ENCODE measurements at places on chromosomes 13 and 19. TPM values are rescaled to one million over a fixed set of nuclear protein-coding genes. Genes with fewer than 3 reads are reported as not detected.

ZNF730 gene
- not detected for total RNA-seq

NCAN gene
- not detected for total RNA-seq

- peak; percentile 36 for DNase-seq
- H3K27ac ChIP-seq, result no peak overlapping the region
- peaks cover 28% of the 10 kb centered on the region for H3K27me3 ChIP-seq
- H3K36me3 ChIP-seq, result no peaks in the 10 kb centered on the region
- no peaks in the 10 kb centered on the region for H3K4me1 ChIP-seq
Measured at GRCh38 chr19:1780272-1780958, 27.1 kb downstream of the ONECUT3 start.

GRCh38 chr19:5784581-5785147 is at the start of gene PRR22:
TSS of gene PRR22 (minus strand) at chr19:5784746. CDS start at chr19:5784660, 86 bp downstream.
- H3K4me3 ChIP-seq, result no peak within 1 kb of the TSS
- no peak for DNase-seq
- no peak within 1 kb of the TSS for H3K27ac ChIP-seq
- peaks cover 1% of the 10 kb centered on the region for H3K4me1 ChIP-seq
- peaks cover 40% of the 10 kb centered on the region for H3K36me3 ChIP-seq

GRCh38 chr13:99464441-99464949 is 36.8 kb upstream of the TM9SF2 start:
- H3K4me3 ChIP-seq, result peak overlapping the region; percentile 17
- peaks cover 22% of the 10 kb centered on the region for H3K4me1 ChIP-seq
- no peaks in the 10 kb centered on the region for H3K36me3 ChIP-seq
- peak; percentile 27 for DNase-seq
- H3K27me3 ChIP-seq, result no peaks in the 10 kb centered on the region

DNA sequence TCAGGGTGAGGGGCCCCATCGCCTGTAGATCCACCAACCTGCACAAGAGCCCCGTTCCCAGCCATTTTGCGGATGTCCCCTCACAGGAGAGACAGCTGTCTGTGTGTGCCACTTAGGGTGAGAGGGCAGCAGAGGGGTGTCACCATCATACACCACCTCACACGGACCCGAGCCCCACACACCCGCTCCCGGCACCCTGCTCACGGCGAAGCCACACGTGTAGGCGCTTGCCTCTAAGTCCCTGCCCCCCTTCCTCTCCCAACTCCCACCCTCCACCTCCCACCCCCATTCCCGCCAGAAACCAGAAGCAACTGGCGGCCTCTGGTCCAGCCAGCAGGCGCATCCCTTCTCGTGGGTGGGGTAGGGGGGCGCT is 4.0 kb upstream of the DPF1 start:
- no peak overlapping the region for H3K4me3 ChIP-seq
- peaks cover 19% of the 10 kb centered on the region for H3K4me1 ChIP-seq
- H3K27ac ChIP-seq, result no peak overlapping the region
- H3K36me3 ChIP-seq, result no peaks in the 10 kb centered on the region
- no peak for DNase-seq
- peaks cover 37% of the 10 kb centered on the region for H3K27me3 ChIP-seq

- H3K27me3 ChIP-seq, result no peaks in the 10 kb centered on the region
- no peak overlapping the region for H3K4me3 ChIP-seq
- no peak overlapping the region for H3K27ac ChIP-seq
- DNase-seq, result no peak
- no peaks in the 10 kb centered on the region for H3K4me1 ChIP-seq
- no peaks in the 10 kb centered on the region for H3K36me3 ChIP-seq
Measured at GRCh38 chr13:102275969-102276368, 125.9 kb downstream of the FGF14 start.

- no peak overlapping the region for H3K4me3 ChIP-seq
- no peak overlapping the region for H3K27ac ChIP-seq
- no peak for DNase-seq
Measured at GRCh38 chr13:27149702-27150101, 21.9 kb downstream of the USP12 start.

DNA sequence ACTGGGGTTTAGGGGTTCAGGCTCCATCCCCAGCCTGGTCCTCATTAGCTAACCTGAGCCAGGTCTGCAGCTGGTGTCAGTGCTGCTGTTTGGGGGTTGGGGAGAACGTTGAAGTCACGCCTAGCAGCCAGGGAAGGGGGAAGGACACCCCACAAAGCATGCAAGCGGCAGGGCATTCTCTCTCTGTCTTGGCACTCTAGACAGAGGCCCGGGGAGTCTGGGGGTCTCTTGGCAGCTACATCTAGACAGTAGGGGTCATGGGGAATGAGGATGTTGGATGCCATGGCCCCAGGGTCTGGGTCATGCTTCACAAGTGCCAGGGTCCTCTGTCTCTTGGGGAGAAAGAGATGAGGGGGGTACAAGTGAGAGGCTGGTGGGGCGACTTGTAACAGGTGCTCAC is 2.6 kb downstream of the ERICH4 start:
- no peaks in the 10 kb centered on the region for H3K27me3 ChIP-seq
- no peaks in the 10 kb centered on the region for H3K36me3 ChIP-seq
- peaks cover 8% of the 10 kb centered on the region for H3K4me1 ChIP-seq
- no peak for DNase-seq
- no peak overlapping the region for H3K27ac ChIP-seq
- no peak overlapping the region for H3K4me3 ChIP-seq

All from CD4-positive, alpha-beta memory T cell (primary cell).